GM23338 (cell line): ENCODE measurements at places on chromosomes 16 and 17. TPM values are rescaled to one million over a fixed set of nuclear protein-coding genes. Genes with fewer than 3 reads are reported as not detected.
A peak's percentile ranks its signal among the peaks of the same experiment; 100 is the strongest.

- DNase-seq, result no peak
Observed at GRCh38 chr17:77854759-77855745, 103.5 kb upstream of the TNRC6C start.

MFAP4 gene
- total RNA-seq, result 2.6 and 7.7 TPM in 2 replicates

ADORA2B gene
- 7.9 and 13.1 TPM in 2 replicates for total RNA-seq

GRCh38 chr17:62678214-62678919, 50.9 kb downstream of the MRC2 start:
- DNase-seq, result no peak

EPX gene
- total RNA-seq, result 0.10 TPM in 1 of 2 replicates, not detected in the other

MVD gene
- 144 and 149 TPM in 2 replicates for total RNA-seq

FOXJ1 gene
- total RNA-seq, result 8.7 and 12.3 TPM in 2 replicates

CCNF gene
- total RNA-seq, result 53.0 and 54.2 TPM in 2 replicates

- DNase-seq, result no peak
Observed at GRCh38 chr16:88734361-88734728, 28.0 kb downstream of the CTU2 start.

DNA sequence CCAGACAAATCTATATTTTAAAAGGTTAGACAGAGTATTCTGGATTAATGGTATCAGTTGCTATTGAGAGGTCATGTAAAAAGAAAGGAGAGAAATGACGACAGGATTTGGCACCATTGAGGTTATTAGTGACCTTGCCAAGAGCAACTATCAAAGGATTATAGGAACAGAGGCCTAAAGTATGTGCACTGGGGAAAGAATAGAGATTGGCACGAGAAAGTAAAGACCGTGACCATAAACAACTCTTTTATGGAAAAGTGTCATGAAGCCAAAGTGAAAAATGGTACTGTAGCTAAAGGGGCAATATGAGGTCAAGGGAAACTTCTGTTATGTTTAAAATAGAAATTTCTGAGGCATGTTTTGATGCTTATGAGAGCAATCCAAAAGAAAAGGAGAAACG, 115.2 kb upstream of the KIF2B start:
- no peak for DNase-seq

TMEM114 gene
- 0.52 TPM in 1 of 2 replicates, not detected in the other for total RNA-seq

- DNase-seq, result no peak
Observed at GRCh38 chr16:12565423-12565822, 238.3 kb downstream of the CPPED1 start.

SLC16A6 gene
- 0.35 TPM in 1 of 2 replicates, not detected in the other for total RNA-seq

COL1A1 gene
- 27.9 and 34.3 TPM in 2 replicates for total RNA-seq

GRCh38 chr17:30821871-30822723, 2.4 kb downstream of the CRLF3 start:
- peak; percentile 23 for DNase-seq

DNA sequence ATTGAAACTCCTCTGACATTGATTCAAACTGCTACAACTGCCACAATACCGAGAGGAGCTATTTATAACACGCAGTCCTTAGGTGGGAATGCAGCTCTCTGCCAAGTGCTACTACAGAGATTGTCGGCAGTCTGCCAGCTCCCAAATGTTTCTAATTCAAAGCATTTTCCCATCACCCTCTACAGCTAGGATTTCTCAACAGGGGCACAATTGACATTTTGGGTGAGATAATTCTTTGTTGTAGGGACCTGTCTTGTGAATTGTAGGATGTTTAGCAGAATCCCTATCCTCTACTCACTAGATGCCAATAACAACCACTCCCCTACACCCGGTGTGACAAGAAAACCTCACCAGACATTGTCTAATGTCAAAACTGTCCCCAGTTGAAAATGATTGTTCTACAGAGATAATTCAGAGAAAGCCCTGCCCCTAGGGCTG, 7.8 kb upstream of the N4BP1 start:
- no peak for DNase-seq

DNA sequence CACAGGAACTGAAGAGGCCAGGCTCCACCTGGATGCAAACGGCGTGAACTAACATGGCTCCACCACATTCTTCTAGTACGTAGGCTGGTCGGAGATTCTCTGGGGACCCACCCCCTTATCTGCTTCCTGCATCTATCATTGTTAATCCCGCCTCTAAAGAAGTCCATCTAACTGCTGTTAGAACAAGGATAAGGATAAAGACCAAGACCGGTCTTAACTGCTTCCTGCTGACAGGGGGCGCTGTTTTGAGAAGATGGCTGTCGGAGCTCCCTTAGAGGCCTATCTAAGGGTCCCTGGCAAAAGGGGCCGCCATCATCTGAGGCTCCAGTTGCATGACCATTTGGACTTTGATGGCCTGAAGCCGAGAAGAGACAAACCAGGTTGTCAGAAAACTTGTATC, 25.8 kb upstream of the TNFSF12 start:
- DNase-seq, result peak; percentile 94

- DNase-seq, result no peak
Observed at GRCh38 chr17:34245351-34245905, 9.7 kb upstream of the CCL2 start.

SLC38A7 gene
- 22.9 and 27.8 TPM in 2 replicates for total RNA-seq

ZNF821 gene
- 14.8 and 20.6 TPM in 2 replicates for total RNA-seq

SMIM36 gene
- not detected in 2 replicates for total RNA-seq

GRCh38 chr17:30505868-30506417, 28.7 kb downstream of the GOSR1 start:
- no peak for DNase-seq

DNA sequence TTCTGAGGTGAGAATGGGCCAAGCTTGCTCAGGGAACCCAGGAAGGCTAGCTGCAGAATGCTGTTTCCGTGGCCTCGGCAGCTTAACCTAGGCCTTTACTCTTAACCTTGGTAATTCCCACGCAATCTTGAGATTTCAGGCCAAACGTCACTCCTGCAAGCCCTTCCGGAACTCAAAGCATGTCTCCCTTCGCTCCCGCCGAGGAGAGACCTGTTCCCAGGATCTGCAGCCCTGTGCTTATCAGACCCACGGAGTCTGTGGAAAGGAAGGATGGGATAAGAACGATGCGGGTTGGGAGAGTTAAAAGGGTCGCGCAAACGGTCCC, 524 bp upstream of the ZFP3 start:
- DNase-seq, result no peak

DNA sequence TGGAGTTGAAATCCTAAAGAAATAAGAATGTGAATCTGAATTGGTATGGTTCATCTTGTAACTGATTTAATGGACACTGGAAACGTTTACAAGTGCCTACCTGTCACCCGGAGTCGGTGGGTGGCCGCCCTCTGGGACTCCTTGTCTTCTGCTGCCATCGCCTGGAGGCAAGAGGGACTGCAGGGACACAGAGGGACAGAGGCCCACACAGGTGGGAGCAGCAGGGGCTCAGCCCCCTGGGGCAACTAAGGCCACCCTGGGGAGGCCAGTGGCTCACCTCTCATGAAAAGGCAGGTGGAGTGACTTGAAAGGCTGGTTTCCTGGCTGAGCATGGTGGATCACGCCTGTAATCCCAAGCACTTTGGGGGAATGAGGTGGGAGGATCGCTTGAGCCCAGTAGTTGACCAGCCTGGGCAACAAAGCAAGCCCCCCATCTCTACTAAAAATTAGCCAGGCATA, 23.2 kb downstream of the TMEM92 start:
- DNase-seq, result peak; percentile 77

DNA sequence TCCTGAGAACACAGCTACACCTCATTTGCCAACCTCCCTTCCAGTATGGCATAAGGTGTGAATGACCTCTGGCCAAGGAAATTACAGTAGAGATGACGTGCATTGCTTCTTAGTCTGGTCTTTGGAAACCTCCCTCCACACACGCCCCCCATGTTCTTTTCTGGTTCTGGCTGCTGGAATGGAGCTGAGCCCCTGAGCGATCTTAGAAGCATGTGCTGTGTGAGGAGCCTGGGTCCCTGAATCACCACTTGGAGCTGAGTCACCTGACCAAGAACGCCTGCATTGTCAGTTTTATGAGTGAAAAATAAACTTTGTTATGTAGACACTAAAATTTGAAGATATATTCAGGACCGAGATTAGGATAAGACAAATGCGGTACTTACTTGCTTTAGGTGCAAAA, 51.4 kb downstream of the HS3ST3A1 start:
- no peak for DNase-seq

CACNG3 gene
- total RNA-seq, result 0.12 TPM in 1 of 2 replicates, not detected in the other

DNA sequence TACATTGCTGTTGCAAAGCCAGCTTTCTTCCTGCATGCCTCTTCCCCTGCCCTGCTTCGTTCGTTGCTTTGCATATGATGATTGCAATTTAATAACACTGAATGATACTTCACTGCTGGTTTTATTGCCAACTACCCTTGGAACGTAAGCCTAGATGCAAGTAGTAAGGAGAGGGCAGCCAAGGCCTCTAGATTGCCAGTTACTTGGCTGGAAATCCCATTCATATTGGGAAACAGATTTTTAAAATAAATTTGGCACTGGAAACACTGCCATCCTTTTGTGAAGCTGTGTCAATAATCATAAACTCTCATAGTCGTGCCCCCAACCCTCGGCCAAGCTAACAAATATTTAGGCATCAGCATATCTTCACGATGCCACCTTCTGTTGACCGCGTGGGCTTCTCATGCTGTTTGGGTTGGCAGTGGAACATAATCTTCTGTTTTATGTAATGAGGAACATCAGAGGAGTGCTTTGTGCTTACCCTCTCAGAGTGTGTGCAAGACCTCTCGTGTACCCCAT, 86.5 kb downstream of the MAP2K6 start:
- no peak for DNase-seq

DNA sequence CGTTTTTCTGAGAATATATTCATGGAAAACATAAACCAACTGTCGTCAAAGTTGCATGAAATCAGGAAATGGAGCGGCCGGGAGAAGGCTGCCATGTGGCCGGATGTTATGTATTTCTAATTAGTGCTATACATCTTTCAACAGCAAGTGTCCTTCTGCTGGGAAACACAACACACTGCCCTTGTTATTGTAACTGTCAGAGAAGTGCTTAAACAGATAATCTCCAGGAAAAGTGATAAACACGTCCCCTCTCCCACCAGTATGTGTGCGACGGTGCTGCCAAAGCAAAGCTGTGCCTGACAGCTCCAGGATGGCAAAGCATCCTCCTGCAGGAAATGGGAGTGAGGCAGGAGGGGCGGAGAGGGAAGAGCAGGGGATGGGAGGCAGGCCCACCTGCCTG, 111.8 kb downstream of the SMG6 start:
- no peak for DNase-seq

CHST5 gene
- not detected in 2 replicates for total RNA-seq

DNA sequence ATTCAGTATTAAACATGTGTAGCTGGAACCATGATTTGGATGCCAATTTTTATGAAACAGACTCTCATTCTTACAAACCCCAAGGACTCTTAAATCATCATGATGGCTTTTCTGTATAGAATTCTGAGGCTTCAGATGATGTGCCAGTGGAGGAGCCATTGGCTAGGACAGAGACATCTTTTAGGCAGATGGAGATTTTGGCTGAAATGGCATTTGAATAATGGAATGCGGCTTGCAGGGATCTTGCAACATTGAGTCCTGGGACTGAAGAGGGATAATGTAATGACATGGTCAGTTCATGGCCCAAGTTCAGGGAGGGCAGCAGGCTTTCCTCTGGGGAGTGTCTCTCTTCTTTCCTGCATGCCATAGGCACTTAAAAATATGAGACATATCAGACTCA, 172.4 kb downstream of the ABCA8 start:
- no peak for DNase-seq

DNA sequence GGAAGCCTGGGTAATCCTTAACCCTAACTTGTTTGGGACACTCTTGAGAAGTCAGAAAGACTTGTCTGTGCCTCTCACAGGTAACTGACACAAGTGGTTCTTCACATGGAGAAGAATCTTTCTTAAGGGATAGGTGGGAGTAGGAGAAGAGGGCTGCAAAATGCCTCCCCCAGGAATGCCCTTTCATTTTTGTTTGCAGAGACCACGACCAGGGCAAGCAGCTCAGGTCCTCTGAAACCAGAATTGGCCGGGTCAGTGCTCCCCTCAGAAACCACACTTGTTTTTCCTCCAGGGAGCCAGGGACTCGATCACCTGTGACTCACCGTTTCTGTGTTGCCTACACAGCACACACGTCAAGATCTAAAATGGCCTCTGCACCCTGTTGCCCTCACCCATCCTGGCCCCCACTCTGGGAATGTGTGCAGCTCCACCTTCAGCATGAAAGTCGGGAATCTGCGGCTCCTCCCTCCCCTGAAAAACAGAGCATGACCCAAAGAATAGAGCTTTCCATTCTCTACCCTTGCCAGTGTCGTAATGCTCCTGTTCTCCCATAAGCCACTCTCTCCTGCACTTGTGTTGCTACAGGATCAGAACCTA, 36.1 kb downstream of the HNF1B start:
- DNase-seq, result no peak

DNA sequence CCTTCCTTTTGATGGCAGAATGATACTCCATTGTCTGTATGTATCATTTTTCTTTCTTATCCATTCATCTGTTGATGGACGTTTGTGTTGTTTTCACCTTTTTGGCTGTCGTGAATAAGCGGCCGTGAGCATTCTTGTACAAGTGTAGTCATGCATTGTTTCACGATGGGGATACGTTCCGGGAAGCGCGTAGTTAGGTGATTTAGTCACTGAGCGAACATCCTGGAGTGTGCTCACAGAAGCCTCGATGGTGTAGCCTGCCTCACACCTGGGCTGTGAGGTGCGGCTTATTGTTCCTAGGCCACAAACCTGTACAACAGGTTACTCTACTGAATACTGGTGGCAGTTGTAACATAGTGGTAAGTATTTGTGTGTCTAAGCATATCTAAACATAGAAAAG, 136.5 kb downstream of the CMIP start:
- no peak for DNase-seq

C1QL1 gene
- total RNA-seq, result 4.9 and 14.4 TPM in 2 replicates

DNA sequence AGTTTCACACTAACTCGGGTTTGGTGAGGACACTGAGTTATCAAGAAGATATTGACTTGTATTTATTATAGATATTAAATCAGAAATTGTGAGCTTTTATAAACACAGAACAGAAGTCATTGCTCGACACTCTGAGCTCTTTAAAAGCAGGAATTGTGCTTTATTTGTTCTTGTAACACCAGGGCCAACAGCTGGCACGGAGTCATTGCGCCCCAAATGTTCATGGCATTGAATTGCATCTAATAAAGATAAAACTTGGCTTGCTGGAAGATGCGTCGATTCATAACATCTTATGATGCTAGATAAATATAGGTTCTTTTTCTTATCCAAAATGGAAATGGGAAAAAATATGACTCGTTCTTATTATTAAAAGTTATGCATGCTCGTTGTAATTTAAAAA, 11.8 kb upstream of the MLYCD start:
- peak; percentile 54 for DNase-seq

- peak; percentile 80 for DNase-seq
Observed at GRCh38 chr16:4537376-4538343, 913 bp downstream of the CDIP1 start.

GRCh38 chr17:27548369-27548768, 82.6 kb upstream of the LGALS9 start:
- no peak for DNase-seq

CNGB1 gene
- not detected in 2 replicates for total RNA-seq

PYY gene
- 0.56 TPM in 1 of 2 replicates, not detected in the other for total RNA-seq

GRCh38 chr17:76868176-76868668, at the start of gene MGAT5B:
TSS of gene MGAT5B (plus strand) at chr17:76868404. CDS start at chr17:76869030, 626 bp downstream.
- peak; percentile 92 for DNase-seq
